PC-3 (cell line): ENCODE measurements at places on chromosomes 11 and 22. TPM values are rescaled to one million over a fixed set of nuclear protein-coding genes. Genes with fewer than 3 reads are reported as not detected.

Gene TUB
- total RNA-seq: 3.2 and 3.3 TPM in 2 replicates

Gene ARHGAP42
- total RNA-seq: 11.0 and 12.1 TPM in 2 replicates

Gene RNF121
- 37.3 and 40.2 TPM in 2 replicates for total RNA-seq

Gene TMEM191C
- 6.4 and 6.7 TPM in 2 replicates for total RNA-seq

Gene KRTAP5-10
- total RNA-seq: not detected in 2 replicates

Gene MFNG
- total RNA-seq: 1.7 and 2.4 TPM in 2 replicates

Gene PLAAT5
- not detected in 2 replicates for total RNA-seq

Gene KRTAP5-1
- total RNA-seq: not detected in 2 replicates

GRCh38 chr11:4180441-4181183 is 86.0 kb downstream of the RRM1 start:
- no peak for DNase-seq

- no peak for DNase-seq
These were observed 1019.4 kb downstream of the BRD1 start for GRCh38 chr22:48808038-48808960.

GRCh38 chr11:77278595-77279506 is 22.6 kb downstream of the GDPD4 start:
- peak; percentile 80 for DNase-seq

DNA sequence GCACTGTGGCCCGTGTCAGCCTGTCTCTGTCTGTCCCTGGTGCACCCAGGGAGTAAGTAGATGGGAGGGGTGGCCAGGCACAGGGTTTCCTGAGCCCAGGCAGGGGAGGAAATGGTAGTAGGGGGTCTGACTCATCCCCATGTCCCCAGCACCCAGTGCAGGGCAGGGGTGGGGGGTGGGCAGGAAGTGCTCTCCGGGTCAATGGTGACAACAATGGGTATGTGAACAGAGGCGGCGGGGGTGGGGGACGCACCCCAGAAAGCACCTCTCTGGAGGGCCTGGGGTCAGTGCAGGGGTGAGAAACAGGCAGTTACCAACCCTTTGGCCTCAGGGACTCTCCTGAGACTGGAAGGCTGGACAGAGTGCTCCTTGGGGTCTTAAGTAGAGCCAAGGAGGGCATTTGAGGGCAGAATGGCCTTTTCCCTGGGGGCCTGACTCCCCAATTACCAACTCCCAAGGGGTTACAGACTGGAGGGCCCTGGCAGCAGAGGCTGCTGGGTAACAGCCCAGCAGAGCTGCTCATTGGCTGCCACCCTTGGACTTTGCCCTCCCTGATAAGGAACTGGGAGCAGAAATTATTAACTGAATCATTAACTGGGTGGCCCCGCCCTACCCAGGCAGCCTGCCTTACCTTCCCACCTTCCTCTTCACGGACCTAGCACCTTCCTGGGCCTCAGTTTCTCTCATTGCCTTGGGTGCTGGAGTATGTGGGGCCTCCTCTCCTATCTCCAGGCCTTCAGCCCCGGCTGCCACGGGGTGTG is 4.2 kb downstream of the MYRF start:
- DNase-seq: peak; percentile 65

GRCh38 chr11:128324531-128325141 is 262.7 kb downstream of the ETS1 start:
- no peak for DNase-seq

DNA sequence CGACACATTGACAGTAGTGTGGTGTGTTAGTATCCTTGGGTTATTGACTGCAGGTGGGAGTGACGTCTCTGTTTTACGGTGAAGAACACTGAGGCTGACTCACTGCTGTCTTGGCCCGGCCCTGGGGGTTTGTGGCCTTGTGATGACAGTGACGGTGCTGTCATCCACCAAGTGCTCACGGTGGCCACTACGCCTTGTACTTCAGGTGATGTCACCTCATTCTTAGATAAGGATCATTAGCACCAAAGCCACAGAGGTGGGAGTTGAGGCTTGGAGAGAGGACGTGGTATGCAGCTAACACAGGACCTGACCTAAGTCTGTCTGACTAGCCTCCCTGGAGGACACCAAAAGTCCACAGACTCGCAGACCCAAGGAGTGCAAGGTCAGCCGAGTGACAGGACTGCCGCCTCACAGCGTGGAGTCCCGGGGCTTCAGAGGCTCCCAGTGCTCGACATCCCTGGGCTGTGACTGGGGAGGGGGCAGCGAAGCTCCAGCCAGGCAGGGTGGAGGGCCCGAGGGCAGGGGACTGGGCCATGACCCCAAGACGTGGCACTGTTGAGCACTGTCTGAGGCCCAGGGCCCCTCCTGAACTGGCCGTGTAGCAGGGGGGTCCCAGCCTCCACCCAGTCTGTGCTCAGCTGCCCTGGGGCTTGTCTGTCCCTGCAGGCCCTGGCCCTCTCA is 56.5 kb downstream of the NAT10 start:
- DNase-seq: peak; percentile 65

GRCh38 chr22:35591714-35592417 is 25.3 kb downstream of the MB start:
- no peak for DNase-seq

DNA sequence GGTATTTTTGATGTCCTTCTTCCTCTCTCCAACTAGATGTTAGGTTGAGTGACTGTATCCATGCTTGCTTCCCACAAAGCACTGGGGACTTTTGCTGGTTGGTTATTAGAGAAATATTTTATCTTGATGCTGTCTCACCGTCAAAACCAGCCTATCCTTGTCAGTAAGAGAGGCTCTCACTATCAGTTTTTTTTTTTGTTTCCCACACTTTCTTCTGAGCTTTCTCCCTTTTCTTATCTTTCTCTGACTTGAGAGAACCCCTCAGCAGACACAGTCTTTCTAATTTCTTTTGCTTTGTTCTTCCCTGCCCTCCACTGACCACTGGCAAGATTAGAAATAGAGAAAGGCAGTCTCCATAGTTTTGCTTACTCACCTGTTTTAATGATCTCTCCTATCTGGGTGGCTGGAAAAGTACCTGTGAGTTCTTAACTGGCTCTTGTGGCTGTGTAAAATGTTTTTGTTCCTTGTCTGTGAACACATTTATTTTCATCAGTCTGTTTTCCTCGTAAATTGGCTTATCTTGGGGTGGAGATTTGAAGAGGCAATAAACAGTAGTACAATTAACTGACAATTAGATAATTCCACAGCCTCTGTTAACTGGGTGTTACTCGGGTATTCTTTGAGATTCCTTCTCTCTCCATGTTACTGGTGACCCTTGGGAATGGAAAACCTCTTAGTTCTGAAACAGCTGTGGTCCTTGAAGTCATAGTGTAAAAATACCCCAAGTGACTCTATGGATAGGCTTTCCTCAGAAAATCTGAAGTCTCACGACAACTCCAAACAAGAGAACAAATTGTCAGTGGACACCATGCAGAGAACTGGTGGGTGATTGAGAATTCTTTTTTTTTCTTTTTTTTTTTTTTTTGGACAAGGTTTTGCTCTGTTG is at the start of gene NXPE1:
Gene NXPE1 (minus strand): TSS at position 457 of the 886 bp plus-strand sequence. CDS start 8,680 bp downstream, outside the sequence.
- no peak for DNase-seq

GRCh38 chr11:70697701-70698100 is 299.4 kb downstream of the CTTN start:
- DNase-seq: no peak

DNA sequence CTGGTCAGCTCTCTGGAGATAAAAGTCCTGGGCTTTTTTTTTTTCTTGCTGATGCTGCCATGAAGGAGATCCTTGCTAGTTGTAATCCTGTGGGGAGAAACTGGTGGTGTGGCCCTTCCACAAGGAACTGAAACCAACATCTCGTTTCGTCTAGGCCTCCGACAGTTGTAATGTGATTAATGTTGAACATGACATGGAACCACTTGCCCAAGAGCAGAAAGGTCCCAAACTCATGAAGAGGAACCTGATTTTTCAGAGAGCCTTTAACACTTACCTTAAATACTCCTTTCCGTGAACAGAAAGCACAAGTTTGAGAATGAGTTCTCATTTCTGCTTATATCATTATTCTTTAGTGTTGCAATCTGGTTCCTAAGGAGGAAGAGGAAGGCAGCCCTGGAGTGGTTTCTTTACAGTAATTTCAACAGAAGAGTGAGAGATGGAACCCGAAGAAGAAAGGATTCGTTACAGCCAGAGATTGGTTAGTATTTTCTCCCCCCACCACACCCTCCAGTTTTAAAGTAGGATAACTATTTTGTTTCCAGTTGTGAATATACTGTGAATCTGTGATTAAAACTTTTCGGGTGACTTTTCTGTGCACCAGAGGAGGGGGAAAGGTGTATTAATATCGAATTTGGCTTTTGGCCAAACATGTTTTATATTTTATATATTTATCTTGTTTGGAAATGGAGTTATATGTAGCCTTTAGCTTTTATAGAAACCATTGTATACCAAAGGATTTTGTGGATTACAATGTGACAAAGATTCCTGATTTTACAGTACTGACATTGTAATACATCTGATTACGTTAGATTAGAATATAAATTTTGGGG is 2.0 kb downstream of the KDM2A start:
- peak; percentile 43 for DNase-seq

- DNase-seq: peak; percentile 39
These were observed 101.9 kb downstream of the MRTFA start for GRCh38 chr22:40534379-40535188.

- DNase-seq: no peak
These were observed 652.0 kb upstream of the CCDC90B start for GRCh38 chr11:83938148-83938547.

- DNase-seq: no peak
These were observed 126.2 kb upstream of the SERPIND1 start for GRCh38 chr22:20647586-20648305.

GRCh38 chr11:704781-705645 is 1.0 kb upstream of the EPS8L2 start:
- DNase-seq: peak; percentile 75

- DNase-seq: peak; percentile 66
These were observed 3.1 kb upstream of the ADM start for GRCh38 chr11:10301656-10302358.

DNA sequence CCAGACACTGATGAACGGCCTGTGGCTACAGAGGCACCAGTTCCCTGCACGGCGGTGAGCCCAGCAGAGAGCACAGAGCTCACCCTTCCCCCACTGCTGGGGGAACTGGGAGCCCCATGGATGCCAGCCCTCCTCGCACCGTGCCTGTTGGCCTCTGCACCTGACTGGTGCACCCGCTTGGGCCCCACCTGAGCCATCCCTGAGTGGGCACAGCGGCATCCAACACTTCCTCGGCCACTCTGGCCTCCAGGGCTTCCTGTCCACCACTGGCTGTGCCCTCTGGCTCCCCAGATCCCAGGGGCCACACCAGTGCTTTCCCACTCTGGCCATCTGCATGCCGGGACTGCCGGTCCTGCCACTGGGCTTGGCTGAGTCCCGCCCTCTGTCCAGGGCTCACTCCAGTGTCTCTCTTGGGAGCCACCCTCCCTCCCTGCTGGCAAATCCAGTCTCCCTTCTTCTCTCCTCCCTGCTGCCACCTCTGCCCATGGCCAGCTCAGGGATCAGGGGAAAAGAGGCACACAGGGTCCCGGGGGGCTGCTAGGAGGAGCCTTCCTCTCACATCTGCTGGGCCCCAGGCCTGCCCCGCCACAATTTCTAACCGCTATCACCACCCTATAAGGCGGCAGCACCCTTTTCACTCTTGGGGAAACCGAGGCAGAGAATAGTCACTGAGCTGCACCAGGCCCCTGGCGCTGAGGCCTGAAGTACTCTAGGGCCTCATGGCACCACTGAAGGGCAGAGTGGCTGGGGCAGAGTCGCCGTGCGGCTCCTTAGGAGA is 33.0 kb downstream of the GNB1L start:
- DNase-seq: no peak

DNA sequence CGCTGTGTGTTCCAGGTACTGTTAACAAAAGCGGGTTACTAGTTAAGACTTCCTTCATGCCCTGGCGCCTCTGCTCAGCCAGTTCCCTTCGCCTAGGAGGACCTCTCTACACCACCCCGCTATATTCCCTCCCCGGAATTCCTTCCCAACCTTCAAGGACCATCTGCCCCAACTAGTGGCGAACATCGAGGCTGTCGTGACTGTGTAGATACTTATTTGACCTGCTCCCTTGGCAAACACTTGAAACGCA is 450 bp upstream of the BCL2L13 start:
- no peak for DNase-seq

- DNase-seq: peak; percentile 60
These were observed 37.8 kb downstream of the SLC5A1 start for GRCh38 chr22:32080904-32081303.

DNA sequence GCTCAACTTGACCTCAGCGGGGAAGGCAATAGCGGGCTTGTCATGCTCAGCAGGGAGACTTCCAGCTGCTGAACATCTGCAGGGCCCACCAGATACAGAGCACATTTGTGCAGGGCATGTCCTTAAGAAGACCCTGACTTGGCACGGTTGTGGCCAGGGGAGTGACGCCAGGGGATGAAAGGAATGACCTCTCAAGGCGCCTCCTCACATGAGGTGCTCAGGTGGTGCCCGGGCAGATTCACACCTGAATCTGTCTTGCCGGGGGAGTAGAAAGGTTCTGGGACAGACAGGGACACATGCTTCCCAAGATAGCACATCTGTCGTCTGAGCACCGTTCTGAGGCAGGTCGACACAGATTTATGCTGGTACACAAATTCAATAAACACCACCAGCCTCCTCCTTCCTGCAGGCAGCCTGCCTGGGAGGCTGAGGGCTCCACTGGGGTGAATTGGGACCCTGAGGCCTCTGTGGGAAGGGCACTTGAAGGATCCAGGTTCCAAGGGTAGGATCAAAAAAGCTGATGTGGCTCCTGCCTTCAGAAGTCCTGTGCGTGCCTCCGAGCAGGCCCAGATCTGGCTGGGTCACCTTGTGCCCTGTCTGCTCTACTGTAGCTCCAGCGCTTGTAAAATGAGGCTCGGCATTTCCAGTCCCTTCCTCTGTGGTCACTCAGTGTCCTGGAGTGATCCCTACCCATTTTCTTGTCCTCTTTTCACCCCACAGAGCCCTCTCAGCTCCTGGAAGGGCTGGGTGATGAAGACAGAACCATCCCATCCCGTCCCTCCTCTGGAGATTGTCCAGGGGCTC is 49.6 kb upstream of the NECTIN1 start:
- DNase-seq: no peak

DNA sequence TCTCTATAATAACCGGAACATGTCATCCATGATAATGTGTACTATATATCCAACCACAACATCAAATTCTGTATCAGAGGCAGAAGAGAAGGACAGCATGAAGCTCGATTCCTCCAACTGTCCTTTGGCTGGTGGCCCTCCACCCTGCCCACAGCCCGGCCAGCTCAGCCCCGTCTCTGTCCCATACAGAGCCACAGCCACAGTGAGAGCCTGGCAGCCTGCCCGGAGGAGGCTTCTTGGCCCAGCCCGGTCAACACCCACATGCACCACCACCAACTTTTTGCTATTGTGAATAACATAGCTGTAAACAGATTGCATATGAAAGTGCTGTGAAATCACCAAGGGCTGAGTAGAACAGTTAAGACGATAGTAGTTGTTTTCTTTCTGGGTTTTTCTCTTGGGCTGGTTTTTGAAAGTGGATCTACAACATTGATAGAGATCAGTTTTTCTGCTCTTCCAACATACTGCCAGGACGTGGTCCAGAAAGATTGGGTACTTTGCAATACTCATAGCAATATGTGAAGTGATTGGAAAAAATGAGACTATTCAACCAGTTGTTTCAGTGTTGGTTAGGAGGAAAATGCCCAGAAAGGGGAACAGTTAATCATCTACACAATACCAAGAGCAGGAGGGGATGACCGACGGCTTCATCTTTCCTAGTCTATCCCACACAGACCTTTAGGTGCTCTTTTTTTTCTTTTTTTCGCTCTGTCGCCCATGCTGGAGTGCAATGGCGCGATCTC is 6.9 kb upstream of the TUBA8 start:
- DNase-seq: no peak

- peak; percentile 40 for DNase-seq
These were observed 875 bp upstream of the STT3A start for GRCh38 chr11:125591649-125592304.
